PC-9 (cell line): ENCODE measurements at places on chromosomes 2 and 18.

DNA sequence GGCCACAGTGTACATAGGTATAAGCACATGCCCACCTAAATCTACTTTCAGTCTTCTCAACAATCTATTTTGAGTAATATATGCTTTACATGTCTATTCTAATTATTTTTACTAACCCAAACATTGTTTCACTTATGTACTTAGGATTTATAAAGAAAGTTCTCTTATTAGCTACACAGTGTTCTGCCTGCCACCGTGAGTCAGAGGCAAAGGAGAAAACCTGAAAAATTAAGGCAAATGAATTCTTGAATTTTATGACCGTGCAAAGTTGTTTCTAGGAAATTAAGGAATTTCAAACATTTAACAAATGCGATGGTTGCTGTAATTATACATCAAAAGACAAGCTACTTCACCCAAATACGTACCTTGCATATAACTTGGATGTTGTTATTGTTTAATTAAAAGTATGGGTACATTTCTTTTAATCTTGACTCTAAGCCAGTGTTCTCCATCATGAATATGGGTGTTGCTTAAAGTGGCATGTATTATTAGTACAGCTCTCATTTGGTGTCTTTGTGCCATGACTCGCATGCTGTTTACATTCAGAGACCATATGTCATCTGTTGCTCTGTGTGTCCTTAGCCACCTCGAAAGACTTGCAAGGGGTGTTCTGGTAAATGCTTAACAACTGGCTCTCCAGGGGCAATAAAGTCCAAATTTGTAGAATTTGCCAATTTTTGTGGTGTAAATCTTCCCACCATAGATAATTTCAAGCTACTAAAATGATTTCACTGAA lies 154.3 kb upstream of the FN1 start:
- DNase-seq, result no peak

- DNase-seq, result no peak
These were observed 170.0 kb downstream of the CTIF start for GRCh38 chr18:48708807-48709206.

DNA sequence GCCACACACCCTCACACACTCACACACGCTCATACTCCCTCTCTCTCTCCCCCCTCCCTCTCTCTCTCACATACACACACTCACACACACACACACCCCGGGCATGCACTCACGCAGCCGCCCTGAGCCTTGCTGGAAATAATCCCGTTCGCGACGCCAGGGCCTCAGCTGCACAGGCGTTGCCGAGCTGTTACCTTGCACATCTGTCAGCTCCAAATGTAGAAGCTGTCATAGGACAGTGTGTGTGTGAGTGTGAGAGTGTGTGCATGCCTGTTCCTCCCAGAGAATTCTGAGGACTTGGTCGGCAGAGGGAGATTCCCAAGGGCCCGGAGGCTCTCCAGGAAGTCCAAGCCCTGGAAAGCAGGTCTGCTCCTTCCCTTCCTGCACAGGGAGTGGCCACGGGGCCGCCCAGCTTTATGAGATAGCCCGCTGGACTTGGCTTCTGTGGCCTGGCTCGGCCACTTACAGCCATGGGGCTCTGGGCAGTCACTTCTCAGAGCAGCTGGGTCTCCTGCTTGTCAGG lies 8.6 kb downstream of the SPR start:
- no peak for DNase-seq

GRCh38 chr2:121282800-121283385 lies 2.1 kb downstream of the TFCP2L1 start:
- no peak for DNase-seq

- DNase-seq, result peak; percentile 63
These were observed 273.5 kb downstream of the CDH20 start for GRCh38 chr18:61606759-61607158.

DNA sequence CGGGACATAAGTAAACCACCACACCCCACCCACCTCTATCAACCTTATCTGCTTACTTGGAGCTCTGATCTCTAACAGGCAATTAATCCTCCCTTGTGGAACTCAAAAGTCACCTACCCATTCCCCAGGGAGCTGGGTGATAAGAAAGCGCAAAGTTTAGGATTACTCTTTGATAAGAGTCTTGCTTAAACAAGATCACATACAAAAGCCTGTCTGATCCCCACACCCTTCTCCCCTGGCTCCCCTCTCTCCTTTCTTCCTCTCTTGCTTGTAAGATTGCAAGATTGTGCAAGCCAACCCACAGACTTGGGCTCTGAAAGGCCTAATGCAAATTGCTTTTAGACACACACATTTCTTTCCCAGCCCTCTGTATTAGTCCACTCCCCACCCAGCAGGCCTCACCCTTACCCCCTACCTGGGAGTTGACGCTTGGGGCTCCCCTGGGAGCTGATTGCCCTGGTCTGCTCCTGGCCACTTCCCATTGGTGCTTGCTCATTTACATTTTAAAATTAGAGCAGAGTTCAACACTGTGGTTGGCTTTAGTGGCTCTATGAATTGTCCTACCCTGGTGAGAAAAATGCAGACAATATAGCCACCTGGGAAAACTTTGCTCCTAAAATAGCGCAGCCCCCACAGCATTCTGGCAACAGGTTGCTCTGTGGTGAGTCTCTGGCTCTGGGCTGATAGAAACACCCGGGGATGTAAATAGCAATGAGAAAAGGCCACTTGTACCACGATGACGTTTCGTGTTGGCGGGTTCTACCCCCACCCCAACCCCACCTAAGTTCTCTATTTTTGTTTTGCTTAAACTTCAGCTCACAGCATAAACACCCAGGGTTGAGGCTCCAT lies 92.8 kb upstream of the MSH2 start:
- peak; percentile 73 for DNase-seq

- no peak for DNase-seq
These were observed 36.2 kb downstream of the XDH start for GRCh38 chr2:31378389-31378788.

- DNase-seq, result no peak
These were observed 12.0 kb upstream of the MTA3 start for GRCh38 chr2:42556315-42556890.

DNA sequence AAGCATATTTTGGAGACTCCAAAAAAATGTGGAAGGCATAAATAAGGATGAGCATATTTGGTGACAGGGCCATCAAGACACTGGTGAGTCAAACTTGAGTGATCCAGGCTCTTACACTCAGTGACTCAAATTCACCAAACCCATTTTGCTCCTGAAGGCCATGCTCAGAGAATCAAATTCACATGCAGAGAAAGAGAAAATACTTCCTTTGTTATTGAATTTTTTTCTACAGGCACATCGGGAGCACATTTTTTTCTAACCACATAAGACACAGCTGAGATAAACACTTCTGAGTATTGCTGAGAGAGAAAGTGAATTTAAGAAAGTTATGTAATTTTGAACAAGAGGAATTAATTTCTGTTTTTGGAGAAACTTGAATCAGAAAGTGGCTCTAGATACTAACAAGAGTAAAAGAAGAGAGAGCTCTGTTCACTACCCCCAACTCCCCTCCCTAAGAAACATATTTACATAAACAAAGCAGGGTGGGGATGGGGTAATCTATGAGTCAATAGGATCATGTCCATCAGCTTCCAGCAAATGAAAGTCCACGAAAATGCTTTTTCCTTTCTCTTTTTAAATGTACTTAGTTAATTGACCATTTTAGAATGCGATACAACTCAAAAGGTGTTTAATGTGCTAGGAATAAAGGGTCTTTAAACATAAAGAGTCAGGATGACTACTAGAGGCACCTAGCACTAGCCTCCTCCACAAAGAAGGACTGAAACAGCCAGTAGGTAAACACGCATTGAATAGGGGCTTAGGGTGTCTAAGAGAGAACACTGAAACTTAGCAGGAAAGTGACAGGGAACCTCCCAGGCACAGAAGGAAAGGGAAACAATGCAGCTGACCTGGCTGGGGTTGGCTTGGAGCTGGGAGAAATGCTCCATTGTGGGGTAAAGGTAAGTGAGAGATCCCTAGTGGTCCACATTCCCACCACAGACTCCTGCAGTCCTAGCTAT lies 152.3 kb downstream of the KCNE4 start:
- no peak for DNase-seq

DNA sequence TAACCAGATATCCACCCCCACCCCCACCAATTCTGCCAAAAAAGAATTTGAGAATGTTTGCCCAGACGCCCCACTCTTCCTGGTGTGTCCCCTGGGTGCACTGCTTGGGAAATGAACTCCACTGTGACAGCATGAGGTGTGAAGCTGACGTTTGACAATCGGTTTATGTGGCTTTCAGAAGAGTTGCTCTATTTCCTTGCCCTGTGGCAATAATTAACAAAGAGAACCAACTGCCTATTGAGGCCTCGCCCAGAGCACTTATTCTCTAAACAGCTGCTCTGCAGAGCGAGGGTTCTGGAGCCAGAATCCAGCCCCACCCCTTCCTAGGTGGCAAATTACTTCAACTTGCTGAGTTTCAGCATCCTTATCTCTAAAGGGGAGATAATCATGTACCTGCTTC lies 115.8 kb upstream of the SIX3 start:
- no peak for DNase-seq

DNA sequence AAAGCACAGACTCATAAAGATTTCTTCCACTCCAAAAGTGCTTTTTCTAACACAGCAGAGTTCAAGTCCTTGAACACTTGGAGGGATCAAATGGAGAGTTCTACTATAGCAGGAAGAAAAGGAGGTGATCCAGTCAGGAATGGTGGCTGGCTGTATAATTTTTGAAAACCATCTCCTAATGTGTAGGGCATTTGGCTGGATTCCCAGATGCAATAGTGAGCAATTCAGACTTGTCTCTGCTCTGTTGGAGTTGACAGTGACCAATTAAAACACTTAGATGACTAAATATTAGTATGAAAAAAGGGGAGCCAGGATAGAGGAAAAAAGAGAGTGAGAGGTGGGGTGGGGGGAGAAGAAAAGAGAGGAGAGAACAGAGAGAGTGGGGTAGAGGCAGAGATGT lies 5.3 kb upstream of the G6PC2 start:
- DNase-seq, result no peak

GRCh38 chr2:152620208-152620607 lies 97.1 kb downstream of the PRPF40A start:
- no peak for DNase-seq

DNA sequence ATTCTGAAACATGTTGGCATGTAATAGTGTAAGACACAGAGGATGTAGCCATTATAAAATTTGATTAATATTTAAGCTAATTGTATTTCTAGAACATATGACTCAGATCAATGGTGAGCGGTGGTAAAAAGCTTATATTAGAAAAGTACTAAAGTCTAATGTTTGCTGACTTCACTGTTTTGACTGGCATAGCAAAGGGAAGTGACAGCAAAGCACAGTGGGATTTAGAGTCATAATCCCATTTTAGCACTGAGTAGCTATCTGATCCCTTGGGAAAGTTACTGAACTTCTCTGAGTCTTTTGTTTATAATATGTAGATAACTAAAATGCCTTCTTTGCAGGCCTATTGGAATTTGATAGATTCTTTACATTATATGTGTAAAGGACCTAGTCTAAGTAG lies 60.4 kb downstream of the KIAA1328 start:
- DNase-seq, result no peak

DNA sequence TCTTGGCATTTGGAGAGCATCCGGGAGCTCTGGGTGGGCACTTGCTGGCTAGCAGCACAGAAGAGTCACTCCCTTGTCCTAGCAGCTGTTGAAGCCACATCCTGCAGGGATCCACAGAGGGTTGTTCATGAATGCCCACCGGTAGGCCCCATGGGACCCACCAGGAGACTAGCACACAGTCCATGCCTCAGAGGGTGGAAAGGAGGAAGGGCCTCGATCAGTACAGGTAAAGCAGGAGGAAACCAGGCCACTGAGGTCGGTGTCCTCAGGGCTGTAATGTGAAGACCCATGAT lies 205.8 kb downstream of the SEPTIN10 start:
- no peak for DNase-seq

GRCh38 chr2:115083225-115083624 lies 640.8 kb downstream of the DPP10 start:
- DNase-seq, result no peak

GRCh38 chr2:215605214-215605613 lies 169.3 kb upstream of the FN1 start:
- no peak for DNase-seq

- DNase-seq, result no peak
These were observed at the start of gene GAREM2 for GRCh38 chr2:26172871-26173775. GAREM2 (plus strand) TSS chr2:26173088; CDS start chr2:26173221, 133 bp downstream.
